Stimulated activated CD8-positive, alpha-beta memory T cell treated with anti-CD3 and anti-CD28 coated beads, Interleukin-7, amount 100 ng/mL, for 4 hours (primary cell): ENCODE measurements at places on chromosomes 6 and 20.

DNA sequence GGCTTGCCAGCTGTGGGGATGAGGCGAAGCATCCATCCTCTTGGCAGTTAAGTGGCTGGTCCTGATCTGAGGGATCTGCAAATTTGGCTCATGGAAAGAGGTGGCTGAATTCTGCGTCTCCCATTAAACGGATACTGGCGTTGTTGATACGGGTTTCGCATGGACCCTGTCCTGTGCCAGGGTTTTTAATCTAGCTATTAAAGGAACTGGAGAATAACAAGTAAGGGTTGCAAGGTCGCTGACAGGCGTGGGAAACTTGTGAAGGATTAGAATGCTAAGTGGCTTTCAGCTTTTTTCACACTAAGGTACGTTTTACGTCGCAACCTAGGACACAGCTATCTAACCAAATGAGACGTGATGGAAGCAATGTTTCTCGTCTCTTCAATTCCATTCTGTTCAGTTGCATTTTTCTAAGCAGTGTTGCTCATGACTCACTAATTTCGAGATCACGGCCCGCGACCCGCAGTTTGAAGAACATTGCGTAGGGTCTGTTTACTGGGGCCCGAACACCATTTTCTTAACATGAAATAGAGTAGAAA is 852 bp downstream of the GMNN start:
- peak; percentile 9 for DNase-seq

DNA sequence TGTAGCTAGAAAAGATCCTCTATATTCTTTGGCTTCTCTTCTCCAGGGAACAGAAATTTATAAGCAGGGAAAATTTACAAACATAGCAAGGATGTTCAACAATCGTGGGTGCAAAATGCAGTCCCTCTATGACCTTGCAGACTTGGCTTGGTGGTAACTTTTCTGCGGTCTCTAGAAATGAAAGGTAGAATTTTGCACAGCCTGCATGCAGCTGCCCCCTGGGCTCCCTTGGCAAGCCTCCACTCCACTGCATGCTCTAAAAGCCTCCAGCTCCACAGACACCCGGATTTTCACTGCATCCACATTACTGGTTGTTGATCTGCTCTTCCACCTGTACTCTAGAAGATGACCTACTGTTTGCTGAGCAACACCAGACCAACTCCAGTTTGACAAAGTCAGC is 236.5 kb upstream of the EYS start:
- DNase-seq, result no peak

GRCh38 chr6:48678390-48678789 is 567.4 kb upstream of the PTCHD4 start:
- DNase-seq, result no peak

GRCh38 chr20:5402903-5403531 is 86.3 kb upstream of the PROKR2 start:
- no peak for DNase-seq

GRCh38 chr20:53769041-53769440 is 175.4 kb upstream of the ZNF217 start:
- no peak for DNase-seq

DNA sequence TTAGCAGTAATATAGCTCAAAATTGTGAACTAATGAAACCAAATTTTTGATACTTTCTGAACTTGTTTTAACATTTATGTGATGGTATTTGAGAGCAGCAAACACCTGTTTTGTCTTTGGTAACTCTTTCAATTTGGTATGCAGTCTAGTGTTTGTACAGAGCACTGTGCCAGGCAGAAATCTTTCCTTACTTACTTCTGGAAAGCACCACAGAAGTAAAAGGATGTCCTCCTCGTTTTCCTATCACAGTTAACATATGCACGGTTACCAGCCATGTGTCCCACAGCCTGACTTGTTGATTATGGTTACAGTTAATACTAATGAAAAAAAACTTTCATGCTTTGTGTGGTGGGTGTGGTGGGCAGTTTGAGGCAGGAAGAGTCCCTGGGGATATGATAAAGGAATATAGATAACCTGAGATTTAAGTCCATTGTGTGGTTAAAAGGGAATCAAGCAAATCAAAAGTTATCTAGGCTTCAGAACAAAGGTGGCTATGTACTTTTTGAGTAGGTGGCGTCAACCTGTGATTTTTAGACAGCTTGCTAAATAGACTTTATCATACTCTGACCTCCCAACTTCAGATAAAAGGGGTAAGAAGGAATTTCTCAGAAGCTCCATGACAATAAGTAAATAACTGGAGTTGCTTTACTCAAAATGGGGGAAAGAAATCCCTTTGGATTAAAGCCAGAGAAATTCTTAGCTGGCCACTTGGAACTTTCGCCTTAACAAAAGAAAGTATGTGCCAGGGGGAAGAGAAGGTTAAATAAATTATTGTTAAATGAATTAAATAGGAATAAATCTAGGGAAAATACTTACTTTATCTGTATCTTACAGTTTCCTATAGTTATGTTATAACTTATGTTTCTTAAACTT is 20.1 kb upstream of the COL10A1 start:
- DNase-seq, result no peak

DNA sequence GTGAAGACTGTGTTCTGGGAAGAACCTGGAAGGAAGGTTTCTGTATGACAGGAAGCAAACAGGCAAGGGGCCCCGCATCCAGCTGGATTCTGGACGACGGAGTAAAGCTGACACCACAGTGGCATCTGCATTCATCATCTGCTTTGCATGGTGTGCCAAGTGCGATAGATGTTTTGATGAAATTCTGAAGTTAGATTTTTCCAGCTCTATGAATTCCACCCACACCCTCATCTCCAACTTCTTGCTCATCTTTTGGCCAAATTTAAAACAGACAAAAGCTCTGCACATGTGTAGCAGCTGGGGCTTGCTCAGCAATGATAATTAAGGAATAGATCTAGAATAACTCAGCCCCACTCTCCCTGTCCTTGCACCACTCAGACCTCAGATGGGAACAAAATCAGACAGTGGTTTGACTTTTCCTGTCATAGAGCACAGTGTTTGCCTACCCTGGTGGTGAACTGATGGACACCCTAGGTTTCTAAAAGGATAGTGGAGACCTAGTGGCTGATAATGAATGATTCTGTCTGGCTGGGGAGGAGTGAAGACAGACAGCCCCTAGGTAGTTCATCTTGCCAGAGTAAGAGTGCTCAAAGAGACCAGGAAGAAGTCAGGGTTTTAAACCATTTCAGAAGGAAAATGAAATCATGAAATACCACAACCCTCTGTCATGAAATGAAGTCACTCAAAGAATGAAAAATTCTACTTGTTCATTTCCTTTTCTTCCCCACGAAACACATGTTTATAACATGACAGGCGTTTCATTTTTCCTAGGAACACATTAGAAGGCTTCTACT is 85.8 kb downstream of the BCAS1 start:
- no peak for DNase-seq

GRCh38 chr6:28206928-28207509 is 18.1 kb upstream of the ZSCAN9 start:
- DNase-seq, result no peak

- no peak for DNase-seq
Observed at GRCh38 chr6:122399055-122399347, 451 bp upstream of the HSF2 start.

GRCh38 chr6:25547797-25548196 is 104.2 kb upstream of the SCGN start:
- DNase-seq, result no peak

DNA sequence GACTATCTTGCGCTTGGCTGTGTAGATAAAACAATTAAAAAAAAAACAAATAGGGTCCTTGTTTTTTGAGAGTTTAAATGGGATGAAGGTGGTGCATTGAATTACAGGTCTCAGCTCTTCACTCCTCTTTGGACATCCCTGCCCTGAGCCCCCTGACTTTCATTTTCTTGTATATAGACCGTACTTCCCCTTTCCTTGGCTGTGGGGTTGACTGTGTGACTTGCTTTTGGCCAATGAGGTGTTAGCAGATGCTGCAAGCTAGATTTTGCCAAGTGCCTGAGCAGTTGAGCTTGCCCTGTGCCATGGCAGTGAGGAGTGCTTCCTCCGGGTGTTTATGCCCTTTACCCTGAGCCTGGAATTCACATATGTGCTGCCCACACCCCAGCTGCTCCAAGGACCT is 386.1 kb upstream of the ZFP64 start:
- no peak for DNase-seq

- no peak for DNase-seq
Observed at GRCh38 chr6:105794239-105794638, 291.9 kb upstream of the PRDM1 start.

DNA sequence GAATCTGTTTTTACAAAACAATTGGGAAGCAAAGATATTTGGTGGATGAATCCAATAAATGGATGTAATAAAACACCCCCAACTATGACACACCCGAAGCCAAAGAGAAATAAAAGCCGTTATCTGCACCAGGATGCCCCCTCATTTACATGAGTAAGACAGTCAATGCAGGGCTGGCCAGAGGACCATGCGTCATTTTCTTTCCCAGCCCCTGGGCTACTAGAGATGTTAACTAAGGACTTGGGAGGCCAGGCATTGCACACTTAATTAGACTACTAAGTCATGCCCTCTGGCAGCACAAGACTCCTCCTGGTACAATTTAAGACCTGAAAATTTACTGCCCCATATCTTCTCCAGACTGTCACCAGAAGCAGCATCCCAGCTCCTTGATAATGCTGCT is 3.2 kb downstream of the LEMD2 start:
- DNase-seq, result no peak

GRCh38 chr20:10671919-10672623 is 1.7 kb downstream of the JAG1 start:
- DNase-seq, result no peak

DNA sequence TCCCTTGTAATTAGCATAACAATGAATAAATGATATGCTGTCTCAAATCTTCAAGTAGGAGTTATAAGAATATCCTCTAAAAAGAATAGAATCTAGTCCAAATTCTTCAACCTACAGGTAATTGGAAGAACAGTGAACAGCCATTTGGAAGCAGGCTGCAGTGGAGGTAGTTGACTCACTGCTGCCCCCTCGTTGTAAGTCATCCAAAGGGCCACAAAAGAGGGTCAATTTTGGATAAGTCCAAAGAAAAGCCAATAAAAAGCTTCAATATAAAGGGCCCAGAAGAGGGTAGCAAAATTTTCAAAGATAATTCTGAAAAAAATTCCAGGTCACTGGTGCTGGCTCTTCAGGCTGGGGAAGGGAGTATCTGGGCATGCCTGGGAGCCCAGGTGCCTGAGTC is 60.8 kb upstream of the SSTR4 start:
- no peak for DNase-seq

DNA sequence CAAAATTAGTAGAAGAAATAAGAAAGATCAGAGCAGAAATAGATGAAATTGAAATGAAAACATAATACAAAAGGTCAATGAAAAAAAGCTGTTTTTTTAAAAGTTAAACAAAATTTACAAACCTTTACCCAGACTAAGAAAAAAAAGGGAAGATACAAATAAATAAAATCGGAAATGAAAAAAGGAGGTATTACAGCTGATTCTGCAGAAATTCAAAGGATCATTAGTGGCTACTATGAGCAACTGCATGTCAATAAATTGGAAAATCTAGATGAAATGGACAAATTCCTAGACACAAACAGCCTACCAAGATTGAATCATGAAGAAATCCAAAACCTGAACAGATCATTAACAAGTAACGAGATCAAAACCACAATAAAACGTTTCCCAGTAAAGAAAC is 59.2 kb downstream of the ZFP64 start:
- no peak for DNase-seq

GRCh38 chr6:43276577-43277305 is 21.3 kb upstream of the SLC22A7 start:
- DNase-seq, result no peak

DNA sequence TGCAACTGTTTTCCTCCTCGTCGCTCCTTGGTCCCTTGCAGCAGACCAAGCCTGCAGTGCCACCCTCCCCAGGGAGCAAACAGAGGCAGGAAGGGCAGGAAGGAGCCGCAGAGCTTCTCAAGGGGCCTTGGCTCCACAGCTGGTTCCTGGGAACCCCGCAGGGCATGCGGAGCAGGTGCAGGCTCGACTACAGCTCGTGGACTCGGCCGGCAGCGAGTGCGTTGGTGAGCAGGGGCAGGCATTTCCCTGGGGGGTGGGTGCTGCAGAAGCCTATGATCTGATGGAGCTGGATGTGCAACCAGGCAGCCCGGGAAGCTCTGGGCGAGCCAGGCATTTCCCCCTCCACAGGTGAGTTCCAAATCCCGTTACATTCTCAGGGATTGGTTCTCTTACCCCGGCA is 37.1 kb downstream of the FRMD1 start:
- no peak for DNase-seq

DNA sequence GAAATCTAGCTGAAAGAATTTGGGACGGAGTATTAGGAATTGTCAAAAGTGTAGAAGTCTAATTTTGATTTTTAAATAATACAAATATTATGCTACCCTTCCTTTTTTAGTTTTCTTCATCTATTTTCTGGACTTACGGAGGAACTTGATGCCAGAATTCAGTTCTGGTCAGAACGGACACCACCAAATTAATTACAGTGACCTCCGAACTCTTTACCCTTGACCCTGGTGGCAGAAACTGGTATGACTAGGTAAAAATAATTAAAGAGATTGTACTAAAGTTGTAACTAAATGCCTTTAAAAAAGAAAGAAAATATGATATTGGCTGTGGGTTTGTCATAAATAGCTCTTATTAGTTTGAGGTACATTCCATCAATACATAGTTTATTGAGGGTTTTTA is 751.1 kb upstream of the MAP3K7 start:
- no peak for DNase-seq

DNA sequence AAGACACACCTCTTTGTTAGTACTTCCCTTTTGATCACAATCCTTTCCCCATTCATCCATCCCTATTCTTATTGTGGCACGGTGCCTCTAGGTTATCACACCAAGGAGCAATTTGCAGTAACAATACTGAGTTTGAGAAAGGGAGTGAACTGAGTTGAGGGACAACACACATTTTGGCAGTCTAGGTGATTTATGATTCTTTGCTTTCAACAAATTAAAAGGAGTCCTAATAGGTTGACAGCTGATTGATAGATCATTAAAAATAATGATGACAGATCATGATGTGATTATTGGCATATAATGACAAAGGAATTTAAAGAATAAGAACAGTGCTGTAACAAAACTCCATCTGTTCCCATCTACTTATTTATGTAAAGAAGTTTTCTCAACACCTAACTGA is 36.7 kb downstream of the IMPG1 start:
- no peak for DNase-seq

DNA sequence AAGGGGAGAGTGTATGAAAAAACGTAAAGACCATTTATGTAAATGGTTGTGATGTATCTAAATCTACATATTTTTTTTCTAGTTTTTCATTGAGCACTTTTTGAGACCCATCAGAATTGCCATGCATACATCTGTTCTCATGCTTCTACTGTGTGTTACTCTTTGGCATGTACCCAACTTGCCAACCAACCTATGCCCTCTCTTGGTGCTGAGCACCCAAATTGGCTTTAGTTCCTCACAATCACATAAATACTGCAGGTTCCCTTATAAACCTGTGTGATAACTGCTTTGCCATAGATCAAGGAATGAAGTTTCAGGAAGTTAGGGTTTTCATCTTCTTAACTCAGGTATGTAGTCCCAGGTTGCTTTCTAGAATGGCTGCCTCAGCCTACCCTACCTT is 7.8 kb downstream of the ENPP3 start:
- no peak for DNase-seq
